AG20443 (cell line): ENCODE measurements at places on chromosomes 11 and 22.

GRCh38 chr11:11519184-11519583 is 102.6 kb downstream of the GALNT18 start:
- peak; percentile 23 for DNase-seq

DNA sequence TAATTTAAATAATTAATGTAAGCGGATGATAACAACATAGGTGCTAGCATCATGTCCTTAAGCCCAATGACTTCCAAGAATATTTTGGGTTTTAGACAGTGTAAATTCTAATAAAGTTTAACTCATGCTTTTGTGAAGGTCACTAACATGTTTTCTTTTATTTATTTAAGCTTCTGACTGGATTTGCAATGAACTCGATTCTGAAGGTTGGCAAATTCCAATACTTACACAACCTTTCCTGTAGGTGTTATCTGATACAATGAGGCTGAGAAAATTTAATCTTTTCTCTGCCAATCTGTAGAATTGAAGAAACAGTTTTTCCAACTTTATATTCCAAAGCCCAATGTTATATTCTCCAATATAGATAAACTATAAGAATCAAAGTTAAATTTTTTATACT is 311.3 kb downstream of the LUZP2 start:
- no peak for DNase-seq

- DNase-seq, result peak; percentile 82
These were observed 79.2 kb upstream of the GRIK4 start for GRCh38 chr11:120432056-120433018.

GRCh38 chr11:107457205-107457557 is 444 bp downstream of the CWF19L2 start:
- peak; percentile 8 for DNase-seq

- DNase-seq, result no peak
These were observed 34.1 kb downstream of the CSNK2A3 start for GRCh38 chr11:11318961-11319360.

DNA sequence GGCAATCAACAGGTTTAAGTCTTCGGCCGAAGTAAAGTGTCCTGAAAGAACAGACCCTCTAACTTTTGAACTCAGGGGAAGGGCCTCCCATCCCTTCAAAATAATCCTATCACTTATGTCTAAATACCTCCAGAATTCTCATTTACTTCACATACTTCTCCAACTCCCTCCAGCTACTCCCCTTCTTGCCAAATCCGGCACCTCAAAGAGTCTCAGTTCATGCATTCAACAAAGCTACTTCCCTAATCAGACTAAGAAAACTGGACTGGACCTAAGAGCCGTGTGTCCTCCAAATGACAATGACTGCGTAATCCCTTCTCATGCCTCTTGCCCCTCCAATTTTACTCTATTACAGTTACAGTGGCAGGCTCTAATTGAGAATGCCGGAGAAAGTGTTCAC is 1.3 kb downstream of the DDB1 start:
- no peak for DNase-seq

- DNase-seq, result no peak
These were observed 12.9 kb upstream of the CAT start for GRCh38 chr11:34425867-34426266.

GRCh38 chr22:27699383-27700019 is 102.1 kb downstream of the MN1 start:
- DNase-seq, result no peak

GRCh38 chr11:126991596-126991995 is 9.0 kb downstream of the KIRREL3 start:
- DNase-seq, result peak; percentile 49
